Activated CD8-positive, alpha-beta memory T cell treated with anti-CD3 and anti-CD28 coated beads for 1 hour (primary cell): ENCODE measurements at places on chromosomes 4 and X.

DNA sequence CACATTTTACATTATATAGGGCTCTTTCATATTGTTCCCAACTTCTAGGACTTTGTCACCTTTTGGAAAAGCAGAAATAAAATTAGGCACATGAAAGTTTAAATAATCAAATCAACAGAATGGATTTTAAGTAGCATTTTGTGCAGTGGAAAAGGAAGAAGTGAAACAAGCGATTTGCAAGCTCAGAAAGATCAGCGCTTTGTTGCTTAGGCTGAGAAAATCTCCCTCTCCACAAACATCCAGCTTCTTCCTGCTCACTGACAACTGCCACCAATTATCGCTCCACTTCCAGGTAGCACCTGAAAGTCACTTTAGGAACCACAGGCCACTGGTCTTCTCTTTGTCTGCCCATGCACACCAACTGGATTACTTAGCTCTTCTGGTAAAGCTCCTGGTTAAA, 2.0 kb upstream of the PDK3 start:
- DNase-seq, result no peak

DNA sequence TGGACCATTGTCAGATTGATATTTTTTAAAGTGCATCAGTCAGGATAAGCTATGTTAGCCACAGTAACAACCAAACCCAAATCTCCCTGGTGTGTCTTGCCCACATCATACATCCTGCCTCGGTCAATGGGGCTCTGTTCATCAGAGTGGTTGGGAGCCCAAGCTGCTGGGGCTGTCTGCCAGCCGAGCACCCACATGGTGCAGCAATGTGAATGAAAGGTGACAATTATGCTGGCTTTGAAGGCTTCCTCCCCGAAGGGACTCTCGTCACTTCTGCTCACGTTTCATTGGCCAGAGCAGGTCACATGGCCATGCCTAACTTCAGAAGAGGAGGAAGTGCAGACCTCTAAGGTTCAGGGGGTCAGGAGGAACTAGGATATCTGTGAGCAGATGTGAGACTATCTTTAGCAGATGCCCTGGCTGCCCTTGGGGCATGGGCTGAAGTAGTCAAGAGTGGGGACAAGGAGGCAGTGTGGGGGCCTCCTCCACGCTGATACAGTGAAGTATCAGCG, 1.3 kb upstream of the JAKMIP1 start:
- no peak for DNase-seq

DNA sequence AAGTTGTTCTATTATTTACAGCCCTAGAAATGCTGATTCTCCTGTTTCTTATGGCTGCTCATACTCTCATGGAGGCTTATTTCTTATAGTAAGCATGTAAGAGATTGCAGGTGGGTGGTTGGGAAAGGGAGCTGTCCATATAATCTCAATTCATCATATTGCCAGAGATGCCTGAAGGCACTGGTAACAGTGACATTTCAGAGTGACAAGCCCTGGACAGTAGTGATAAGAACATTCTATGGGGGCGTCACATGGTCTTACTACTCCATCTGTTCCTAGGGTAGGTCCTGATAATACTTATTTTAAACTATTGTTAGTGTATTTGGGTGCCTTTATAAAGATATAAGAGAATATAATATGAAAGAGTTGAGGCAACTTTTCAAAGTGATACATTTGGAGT, 171.5 kb downstream of the CFAP299 start:
- no peak for DNase-seq

DNA sequence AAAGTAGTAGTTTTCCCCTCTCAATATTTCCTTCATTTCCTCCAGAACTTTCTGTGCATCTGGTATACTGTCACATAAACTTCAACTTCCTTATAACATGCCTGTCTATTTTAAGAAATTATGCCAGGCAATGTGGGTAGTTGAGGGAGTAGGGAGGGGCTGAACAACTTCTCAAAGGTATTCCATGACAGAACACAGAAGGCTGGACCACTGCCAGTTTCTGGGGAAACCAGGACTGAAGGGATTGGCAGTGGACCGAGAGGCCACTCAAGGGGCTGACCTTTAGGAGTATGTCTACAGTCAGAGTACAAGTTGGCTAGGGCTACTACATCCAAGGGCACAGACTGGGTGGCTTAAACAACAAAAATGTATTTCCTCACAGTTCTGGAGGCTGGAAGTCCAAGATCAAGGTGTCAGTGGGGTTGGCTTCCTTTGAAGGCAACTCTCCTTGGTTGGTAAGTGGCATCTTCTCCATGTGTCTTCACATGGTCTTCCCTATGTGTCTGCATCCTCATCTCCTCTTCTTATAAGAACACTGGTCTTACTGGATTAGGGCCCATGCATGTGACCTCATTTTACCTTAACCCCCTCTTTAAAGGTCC, 6.9 kb downstream of the SH3RF1 start:
- DNase-seq, result no peak

GRCh38 chr4:117777721-117778120, 256.6 kb upstream of the NDST3 start:
- DNase-seq, result no peak

DNA sequence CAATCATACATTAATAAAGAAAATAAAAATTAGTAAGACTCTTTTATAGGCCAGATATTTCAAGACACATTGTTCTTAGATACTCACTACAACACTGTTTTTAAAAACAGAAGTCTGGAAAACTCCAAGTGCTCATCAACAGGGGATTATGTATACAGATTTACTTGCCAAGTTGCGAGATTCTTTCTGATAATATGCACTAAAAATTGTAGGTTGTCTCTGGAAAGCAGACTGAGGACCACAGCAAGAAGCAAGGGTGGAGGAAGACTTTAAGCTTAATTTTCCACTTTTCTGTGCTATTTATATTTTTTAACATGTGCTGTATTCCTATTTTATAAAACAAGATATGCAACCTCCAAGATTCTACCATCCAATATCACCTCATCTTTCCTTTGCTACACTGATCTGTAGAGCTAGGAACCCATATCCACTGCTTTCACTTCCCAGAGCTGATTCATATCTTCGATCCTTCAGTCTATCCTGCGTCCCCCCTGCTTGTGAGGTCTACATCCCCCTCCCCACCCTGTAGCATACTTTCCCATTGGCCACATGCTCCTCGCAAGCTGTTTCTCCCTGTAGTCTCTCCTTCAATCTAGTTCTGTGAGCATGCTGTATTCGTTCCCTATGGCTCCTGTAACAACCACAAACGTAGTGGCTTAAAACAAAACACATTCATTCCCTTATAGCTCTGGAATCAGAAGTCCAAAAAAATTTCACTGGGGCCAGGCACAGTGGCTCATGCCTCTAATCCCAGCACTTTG, 15.7 kb downstream of the SOD3 start:
- DNase-seq, result no peak

GRCh38 chr4:46992338-46992737, 1.0 kb downstream of the GABRA4 start:
- DNase-seq, result no peak

GRCh38 chrX:20545538-20545937, 278.8 kb upstream of the RPS6KA3 start:
- no peak for DNase-seq

- no peak for DNase-seq
These were observed 58.1 kb downstream of the SLC10A6 start for GRCh38 chr4:86791126-86791525.

DNA sequence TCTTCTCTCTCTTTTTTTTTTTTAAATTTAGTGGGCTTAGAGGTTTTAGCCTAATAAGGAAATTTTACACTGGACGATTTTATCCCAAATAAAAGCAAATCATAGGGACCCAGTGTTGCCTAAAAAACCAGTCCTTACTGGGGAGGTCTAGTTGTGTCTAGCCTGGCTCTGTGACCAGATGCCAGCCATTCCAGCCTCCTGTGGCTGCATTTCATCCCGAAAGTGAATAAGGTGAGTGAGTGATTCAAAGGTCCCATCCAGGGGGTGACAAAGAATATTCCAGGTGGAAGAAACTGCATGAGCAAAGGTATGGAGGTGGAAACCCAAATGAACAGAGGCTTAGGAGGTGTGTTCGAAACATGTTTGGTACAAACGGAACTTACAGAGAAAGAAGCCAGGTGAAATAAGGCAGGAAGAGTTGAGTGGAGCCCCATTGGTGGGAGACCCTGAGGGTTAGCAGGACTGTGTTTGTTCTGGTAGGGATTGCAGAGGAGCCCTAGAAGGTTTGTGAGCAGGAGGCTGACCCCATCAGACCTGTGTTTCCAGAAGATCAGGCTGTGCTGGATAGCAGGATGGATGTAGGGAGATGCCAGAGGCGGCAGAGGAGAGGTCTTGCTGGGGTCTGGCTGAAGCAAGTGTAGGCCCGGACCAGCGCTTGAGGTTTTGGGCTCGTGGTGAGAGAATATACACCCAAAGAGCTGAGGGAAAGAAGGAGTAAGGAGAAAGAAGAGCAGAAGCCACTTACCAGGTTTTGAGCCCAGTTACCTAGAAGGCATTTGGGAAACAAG, 31.6 kb downstream of the PTTG2 start:
- no peak for DNase-seq

DNA sequence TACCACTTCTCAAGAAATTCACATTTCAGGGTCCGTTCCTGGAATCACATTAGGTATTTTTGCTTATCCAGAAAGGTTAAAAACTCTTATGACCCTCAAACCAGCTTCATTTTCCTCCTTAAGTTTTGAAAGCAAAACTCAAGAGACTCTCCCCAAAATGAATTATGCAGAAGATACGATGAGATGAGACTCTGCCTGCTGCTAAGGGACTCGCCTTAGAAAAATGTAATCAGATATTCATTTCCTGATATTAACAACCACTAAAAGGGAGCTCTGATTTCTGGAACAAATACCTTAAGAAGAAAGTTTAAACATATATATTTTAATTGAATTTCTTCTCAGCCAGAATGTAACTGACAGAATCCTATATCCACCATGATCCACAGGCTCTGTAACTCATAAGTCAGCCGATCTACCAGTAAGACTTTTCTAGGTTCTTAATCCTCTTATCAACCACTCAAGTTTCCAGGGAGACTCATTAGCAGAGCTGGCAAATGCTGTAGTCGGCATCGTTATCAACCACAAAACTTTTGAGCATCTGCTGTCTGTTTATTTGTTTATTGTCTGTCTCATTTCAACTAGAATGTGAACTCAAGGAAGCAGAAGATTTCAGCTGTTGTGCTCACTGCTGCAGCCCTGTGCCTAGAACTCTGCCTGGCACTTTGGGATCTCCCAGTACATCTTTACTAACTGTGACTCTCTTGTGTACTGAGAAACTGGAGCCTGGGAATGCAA, 112.5 kb downstream of the LDB2 start:
- DNase-seq, result no peak

DNA sequence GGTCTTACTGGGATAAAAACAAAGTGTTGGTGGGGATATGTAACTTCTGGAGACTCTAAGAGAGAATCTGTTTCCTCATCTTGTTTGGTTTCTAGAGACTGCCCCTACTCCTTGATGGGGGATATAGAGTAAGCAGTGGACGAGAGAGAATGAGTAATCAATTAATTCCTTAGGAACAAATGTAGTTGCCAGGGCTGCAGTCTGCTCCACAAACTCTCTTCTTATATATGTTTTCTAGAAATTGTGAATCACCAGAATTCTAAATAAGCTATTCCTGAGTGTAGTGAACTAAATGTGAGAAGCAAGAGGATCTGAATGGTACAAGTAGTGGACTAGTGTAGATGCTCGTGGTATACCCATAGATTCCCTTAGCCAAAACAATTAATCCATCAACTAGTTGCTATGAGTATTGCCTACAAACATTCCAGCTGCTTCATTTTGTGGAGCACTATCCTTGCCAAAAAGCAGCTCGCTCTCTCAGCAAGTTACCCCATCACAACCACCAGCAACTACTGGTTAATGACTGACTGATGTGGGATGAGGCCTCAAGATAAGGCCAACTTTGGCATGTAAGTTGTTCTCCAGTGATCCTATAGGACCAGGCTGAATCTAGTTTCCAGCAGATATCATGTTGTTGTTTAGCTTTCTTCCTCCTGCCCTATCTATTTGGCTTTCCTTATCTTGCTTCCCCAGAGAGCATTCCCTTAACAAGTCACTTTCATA, 273.0 kb downstream of the SLC7A11 start:
- DNase-seq, result no peak

DNA sequence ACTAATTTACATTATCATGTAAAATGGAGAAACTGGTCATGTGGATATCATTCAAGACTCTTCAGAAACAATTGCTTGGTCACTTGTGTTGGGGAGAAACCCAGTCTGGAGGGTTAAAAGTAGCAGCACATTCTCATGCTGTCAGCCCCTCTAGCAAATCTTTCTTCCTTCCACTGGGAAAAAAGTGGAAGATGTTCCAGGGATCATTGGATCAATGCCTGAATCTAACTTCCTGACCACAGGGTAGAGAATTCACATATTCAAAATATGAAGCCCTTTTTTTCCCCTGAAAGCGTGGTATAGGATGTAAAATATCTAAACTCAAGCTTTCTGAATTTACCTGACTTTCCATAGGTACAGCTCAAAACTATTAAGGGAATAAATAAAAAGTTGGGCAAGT, 98.0 kb downstream of the CXCL13 start:
- DNase-seq, result no peak

- DNase-seq, result no peak
These were observed 28.2 kb downstream of the SULT1E1 start for GRCh38 chr4:69831646-69832325.

GRCh38 chr4:42371305-42372252, 25.7 kb upstream of the SHISA3 start:
- DNase-seq, result no peak

- no peak for DNase-seq
These were observed 89.8 kb upstream of the ACSL4 start for GRCh38 chrX:109822861-109823260.

GRCh38 chr4:42267724-42268123, 115.3 kb upstream of the BEND4 start:
- DNase-seq, result no peak

DNA sequence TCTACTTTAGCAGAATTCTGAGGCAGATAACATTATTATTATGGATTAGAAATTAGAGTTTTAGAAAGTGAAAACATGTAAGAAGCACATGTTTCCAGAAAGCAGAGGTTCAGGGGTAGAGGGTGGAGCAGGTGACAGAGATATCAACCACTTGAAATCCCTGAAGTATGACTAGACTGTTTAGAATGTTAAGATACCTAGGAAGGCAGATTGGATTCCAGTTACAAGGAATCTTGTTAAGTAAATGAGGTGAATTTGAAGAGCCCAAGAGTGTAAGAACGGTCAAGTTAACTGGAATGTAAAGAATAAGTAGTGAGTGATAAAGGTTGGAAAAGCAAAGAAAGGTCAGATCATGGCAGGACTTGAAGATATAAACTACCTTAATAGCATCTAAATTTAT, 37.6 kb downstream of the ARSJ start:
- DNase-seq, result no peak

DNA sequence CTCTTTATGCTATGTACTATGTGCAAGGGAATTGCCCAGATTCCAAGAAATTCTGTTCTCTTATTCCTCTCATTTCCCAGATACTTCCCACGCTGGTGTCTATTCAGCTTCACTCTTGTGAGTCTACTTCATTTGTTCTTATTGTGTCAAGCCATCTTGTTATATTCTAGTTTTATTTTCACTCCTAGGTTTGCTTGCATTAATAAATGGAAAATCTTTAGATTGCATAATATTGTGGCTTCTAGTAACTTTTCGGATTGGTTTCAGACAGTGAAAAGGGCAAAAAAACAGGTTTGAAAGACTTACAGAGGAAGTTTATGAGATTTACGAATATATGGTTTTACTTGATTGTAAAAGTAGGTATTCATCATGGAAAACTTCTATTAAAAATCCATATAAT, 128.4 kb downstream of the BTC start:
- DNase-seq, result no peak

- no peak for DNase-seq
These were observed 79.5 kb upstream of the FAM9C start for GRCh38 chrX:13123857-13124345.

GRCh38 chr4:81982846-81983540, 390.8 kb downstream of the HNRNPD start:
- DNase-seq, result no peak
